ENCODE measurements at places on chromosomes 6 and 20.
A peak's percentile ranks its signal among the peaks of the same experiment; 100 is the strongest.

- no peak for DNase-seq
These were observed 28.3 kb downstream of the COL20A1 start for GRCh38 chr20:63321148-63321831.

GRCh38 chr20:10611357-10611756 lies 62.4 kb downstream of the JAG1 start:
- DNase-seq, result no peak

GRCh38 chr6:148968771-148969602 lies 222.2 kb downstream of the UST start:
- DNase-seq, result no peak

GRCh38 chr6:154399097-154399496 lies 42.5 kb upstream of the IPCEF1 start:
- no peak for DNase-seq

DNA sequence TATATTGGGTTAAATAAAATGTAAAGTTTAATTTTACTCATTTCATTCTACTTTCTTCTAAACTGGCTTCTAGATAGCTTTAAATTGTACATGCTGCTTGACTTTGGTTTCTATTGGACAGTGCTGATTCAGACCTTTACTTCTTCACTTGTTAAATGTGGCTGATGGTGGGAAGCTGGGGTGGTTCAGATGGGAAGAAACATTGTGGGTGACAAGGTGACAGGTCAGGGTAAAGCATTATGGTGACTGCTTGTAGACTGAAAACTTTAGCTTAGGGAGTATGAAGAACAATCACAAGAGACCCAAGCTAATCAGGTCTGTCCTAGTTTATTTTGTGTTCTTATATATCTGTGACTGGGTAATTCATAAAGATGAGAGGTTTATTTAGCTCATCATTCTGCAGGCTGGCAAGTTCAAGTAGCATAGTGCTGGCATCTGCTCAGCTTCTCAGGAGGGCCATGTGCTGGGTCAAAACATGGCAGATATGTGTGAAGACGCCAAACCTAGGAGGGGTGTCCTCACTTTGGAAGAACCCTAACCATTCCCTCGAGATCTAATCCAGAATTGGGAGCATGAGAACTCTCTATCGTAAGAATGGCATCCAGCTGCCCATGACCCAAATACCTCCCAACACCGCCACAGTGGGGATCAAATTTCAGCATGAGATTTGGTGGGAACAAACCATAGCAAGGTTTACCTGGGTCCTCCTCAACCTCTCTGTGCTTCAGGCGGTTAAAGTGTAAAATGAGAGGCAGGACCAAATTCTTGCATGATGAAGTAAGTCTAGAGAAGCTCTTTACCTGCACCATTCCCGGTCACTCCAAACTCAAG lies 102.8 kb downstream of the FYN start:
- DNase-seq, result no peak

GRCh38 chr20:62413896-62414481 lies 6.9 kb upstream of the CABLES2 start:
- DNase-seq, result no peak

DNA sequence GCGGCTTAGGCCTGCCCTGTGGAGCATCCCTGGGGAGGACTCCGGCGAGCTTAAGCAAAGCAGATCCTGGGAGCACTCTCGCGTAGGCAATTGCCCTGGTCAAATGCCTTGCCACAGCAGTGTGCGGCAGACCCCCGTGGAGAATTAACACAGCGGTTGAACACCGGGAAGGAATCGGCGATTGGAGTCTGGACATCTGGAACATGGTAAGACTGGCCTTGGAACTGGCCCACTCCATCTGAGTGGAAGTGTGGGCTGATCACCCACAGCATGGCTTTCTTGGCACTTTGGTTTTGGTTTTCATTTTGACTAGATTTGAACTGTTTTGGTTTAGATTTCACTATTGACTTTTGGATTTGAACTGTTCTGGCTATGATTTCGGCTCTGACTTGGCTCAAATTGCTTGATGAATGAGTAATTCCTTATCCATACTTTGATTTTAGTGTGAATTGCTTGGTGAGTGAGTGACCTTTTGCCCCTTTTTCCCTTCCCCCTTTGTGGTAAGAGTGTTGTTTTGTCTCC lies 300.7 kb downstream of the RNGTT start:
- DNase-seq, result no peak

- DNase-seq, result no peak
These were observed 268.0 kb downstream of the HACE1 start for GRCh38 chr6:104591573-104592334.

DNA sequence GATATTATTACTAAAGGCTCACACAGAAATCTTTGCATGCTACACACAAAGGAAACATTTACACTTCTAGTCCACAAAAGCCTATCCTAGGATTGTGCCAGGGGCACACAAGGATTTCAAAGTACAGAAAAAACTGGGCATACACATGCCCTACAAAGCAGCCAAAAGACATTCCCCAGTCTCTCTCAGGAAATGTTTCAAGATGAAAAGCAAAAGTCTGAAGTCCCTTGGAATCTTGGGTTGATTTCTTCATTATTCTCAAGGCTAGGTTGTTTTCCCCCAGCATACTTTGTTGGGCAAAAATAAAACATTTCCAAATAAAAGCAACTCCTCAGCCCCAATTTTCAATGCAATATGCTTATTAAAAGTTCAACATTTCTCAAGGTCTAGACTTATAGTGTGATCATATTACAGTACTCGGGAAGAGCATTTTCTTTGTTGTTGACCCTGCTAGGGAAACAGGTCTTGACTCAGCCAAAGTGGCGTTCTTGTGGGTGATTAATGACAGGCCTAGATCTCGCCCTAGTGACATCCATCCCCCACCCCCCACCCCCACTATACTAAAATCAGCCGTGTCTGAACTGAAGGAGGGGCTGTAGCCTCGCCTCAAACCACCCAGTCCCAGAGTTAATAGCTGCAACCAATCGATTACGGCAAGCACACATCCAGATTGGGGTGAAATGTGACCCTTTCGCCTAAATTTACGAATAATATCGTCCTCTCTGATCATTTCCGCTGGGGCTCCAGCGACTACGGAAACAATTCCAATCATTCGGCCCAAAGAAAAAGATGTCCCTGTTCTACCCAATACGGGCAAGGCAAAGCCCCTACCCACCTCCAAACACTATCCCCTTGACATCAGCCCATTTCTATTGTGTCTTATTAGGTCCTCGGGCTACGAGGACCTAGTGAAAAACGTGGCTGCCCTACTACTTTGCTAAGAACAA lies 1.4 kb downstream of the AKIRIN2 start:
- peak; percentile 38 for DNase-seq

GRCh38 chr20:50295762-50296449 lies 105.3 kb downstream of the CEBPB start:
- no peak for DNase-seq

DNA sequence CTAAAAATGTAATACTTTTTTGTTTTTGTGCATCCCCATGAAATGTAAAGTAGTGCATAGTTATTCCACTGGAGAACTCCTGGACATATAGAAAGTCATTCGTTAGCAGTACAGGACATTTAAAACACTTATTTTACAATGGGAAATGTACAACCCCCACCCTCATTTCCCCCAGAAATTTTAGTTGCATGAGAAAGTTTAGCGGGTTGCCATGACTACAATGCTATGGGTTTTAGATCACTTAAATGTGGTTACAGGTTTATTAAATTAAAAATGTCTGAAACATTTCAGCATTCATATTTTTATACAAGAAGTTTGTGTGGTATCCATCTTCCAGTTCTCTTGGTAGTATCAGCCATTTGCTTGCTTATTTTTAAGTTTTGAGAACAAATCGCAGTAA lies 54.9 kb upstream of the TRAF3IP2 start:
- DNase-seq, result no peak

GRCh38 chr20:1684872-1685271 lies 27.3 kb upstream of the SIRPG start:
- no peak for DNase-seq

DNA sequence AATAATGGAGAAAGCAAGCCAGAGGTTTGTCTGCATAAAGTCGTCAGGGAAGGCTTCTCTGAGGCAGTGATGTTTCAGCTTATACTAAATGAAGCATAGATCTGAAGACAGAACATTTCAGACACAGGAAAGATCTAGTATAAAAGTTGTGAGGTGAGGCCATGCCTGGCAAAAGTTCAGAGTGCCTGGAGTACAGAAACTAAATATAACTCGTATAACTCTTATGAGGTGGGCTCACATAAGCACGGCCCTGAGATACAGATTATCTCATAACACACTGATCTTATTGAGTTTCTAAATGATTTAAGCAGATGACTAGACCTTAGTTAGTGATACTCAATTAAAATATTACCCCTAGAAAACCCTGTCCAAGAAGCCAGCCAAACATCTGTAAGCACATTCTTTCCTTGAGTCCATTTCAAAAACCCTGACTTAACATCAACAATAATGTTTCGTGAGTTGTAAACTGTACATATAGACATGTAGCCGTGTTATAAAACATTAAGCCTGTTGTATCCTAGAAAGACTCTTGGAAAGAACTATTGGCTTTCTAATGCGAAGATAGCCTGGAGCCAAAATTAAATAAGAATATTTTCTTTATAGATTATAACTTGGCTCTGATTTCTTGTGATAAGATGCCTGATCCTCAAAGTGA lies 667.6 kb downstream of the TENT5A start:
- DNase-seq, result no peak

- DNase-seq, result no peak
These were observed 32.3 kb downstream of the ID4 start for GRCh38 chr6:19869464-19869863.

- no peak for DNase-seq
These were observed 9.1 kb downstream of the PI16 start for GRCh38 chr6:36963451-36964290.

DNA sequence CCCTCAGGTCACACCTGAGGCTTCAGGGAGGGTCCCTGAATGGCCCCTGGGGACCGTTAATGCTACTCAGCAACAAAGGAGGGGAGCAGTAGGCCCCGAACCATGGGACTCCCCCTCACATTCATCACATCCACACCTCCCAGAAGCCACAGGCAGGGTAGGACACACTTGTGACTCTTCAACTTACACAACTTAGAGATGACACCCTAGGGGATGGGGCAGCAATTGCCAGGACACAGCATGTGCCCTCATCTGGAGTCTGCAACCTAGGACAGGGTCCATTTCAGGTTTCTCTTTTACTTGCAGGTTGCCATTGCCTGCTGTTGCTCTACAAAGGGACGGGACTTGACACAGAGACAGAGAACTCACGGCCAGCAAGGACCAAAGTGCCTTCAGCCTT lies 770 bp downstream of the ULBP3 start:
- no peak for DNase-seq

Data from activated CD4-positive, alpha-beta T cell treated with anti-CD3 and anti-CD28 coated beads for 4 hours (primary cell).